Activated CD8-positive, alpha-beta memory T cell treated with anti-CD3 and anti-CD28 coated beads for 1 hour (primary cell): ENCODE measurements at places on chromosomes 3 and 15.

- DNase-seq = no peak
Observed at GRCh38 chr3:161915418-161915750, 418.8 kb downstream of the OTOL1 start.

- no peak for DNase-seq
Observed at GRCh38 chr3:122679882-122680474, 661 bp upstream of the PARP14 start.

- no peak for DNase-seq
Observed at GRCh38 chr3:53695324-53695690, 150.9 kb downstream of the CHDH start.

GRCh38 chr3:152780553-152780952, 54.4 kb upstream of the P2RY1 start:
- DNase-seq = no peak

DNA sequence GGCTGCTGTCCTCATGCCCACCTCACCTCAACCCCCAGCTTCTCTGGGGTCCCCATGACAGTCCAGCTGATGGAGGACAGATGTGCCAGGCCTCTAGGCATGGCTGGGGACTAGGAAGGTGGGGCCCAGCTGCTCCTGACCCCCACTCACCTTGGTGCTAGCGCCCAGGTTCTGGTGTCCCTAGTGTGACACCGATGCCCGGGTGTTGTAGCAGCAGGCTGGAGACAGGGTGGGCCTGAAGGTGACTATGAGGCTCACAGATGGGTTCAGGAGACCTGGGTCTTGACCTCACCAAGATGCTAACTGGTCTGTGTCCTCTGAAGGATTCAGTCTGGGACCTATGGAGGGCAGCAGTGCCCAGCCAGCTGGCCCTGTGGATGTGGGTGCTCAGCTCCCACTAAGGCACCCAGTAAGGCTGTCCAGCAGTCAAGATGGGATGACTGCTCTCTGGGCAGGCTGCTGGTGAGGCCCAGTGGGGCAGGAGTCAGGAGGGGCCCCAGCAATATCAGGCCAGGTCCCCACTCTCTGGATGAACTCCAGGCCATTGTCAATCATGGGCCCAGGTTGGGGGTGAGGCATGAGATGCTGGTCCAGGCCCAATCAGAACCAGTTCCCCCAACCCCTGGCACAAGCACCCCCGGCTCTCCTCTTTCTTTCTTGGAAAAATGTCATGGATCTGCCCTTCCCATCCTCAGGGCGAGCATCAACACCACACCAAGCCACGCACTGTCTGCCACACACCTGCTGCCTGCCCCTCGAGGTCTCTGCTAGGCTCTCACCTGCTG, 33.0 kb downstream of the ALDH1L1 start:
- DNase-seq = no peak

- DNase-seq = no peak
Observed at GRCh38 chr3:58299839-58300516, 6.1 kb upstream of the RPP14 start.

GRCh38 chr3:130539005-130539404, 22.0 kb downstream of the COL6A6 start:
- DNase-seq = no peak

- no peak for DNase-seq
Observed at GRCh38 chr15:79132770-79133169, 42.2 kb upstream of the RASGRF1 start.

DNA sequence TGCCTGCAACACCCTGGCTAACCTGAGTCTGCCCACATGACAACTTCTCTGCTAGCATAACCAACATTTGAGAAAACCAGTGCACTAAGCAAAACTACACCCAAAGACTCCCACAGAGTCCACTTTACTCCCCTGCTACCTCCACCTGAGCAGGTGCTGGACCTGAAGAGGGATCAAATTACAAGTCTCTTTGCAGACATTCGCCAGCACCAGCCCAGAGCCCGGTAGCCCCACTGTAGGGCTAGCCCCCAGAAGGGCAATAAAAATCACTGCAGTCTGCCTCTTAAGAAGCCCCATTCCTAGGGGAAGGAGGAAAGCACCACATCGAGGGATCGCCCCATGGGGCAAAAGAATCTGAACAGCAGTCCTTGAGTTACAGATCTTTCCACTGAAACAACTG, 472.2 kb downstream of the GRM7 start:
- DNase-seq = no peak

- DNase-seq = no peak
Observed at GRCh38 chr3:107062787-107063186, 314.5 kb upstream of the CCDC54 start.

GRCh38 chr15:40793216-40793989, 13.5 kb upstream of the ZFYVE19 start:
- DNase-seq = no peak

GRCh38 chr3:58776231-58776630, 109.7 kb upstream of the FAM3D start:
- DNase-seq = no peak

DNA sequence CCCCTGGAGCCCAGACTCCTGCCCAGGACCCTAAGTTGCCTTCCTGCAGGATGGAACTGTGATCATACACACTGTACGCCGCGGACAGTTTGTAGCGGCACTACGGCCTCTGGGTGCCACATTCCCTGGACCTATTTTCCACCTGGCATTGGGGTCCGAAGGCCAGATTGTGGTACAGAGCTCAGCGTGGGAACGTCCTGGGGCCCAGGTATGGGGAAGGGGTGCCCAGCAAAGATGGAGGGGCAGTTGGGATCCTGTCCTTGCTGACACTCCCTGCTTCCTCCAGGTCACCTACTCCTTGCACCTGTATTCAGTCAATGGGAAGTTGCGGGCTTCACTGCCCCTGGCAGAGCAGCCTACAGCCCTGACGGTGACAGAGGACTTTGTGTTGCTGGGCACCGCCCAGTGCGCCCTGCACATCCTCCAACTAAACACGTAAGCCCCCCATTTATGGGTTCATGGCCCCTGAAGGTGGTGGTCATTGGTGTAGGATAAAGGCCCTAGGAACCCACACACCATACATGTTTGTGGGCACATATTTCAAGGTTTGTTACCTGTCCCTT, 28.8 kb downstream of the NBEAL2 start:
- no peak for DNase-seq

DNA sequence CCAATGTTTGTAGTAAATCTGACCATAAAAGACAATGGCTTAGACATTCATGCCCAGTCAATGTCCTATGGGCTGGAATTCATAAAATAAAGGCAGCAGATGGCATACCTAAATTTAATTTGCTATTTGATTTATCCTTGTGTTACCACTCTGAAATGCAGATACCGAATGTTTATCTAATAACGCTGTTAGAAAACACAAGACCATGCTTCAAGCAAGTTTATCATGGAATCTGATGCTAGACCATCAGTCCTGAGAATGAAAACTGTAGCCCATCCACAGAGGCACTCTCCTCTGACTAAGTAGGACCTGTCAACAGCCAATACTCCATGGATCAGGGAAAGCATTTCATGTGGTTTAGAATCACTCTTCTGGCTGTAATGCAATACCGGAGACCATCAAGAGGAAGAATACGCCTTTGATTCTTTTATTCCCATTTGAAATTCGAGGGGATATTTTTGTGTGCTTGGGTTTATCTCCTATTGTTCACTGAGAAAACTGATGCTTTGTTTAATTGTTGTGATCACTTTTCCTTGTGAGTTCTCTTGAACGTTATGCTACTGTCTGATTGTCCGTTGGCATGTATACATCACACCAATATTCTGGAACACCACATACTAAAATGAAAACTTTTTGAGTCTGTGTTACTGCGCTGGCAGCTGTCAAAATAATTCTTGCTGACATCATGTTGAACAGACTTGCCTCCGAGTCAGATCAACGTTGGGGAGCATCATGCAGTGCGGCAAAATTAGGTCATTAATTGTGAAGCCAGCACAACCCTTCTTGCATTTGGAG, 12.1 kb upstream of the CPB1 start:
- DNase-seq = no peak

- DNase-seq = no peak
Observed at GRCh38 chr3:31804251-31805051, 176.6 kb downstream of the OSBPL10 start.

- no peak for DNase-seq
Observed at GRCh38 chr15:63752075-63752684, 81.6 kb downstream of the HERC1 start.

DNA sequence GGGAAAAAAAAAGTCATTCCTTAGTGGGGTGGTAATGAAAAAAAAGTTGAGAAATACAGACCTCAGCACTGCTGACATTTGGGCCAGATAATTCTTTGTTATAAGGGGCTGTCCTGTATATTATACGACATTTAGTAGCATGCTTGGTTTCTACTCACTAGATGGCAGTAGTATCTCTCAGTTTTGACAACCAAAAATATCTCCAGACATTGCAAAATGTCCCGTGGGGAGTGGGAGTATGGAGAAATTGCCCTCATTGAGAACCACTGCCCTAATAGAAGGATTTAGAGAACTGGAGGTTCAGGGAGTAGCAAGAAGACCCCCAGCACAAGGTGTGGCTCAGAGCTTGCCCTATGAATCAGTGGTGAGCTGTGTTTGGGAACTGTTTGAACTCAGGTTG, 28.6 kb upstream of the TEX264 start:
- DNase-seq = no peak

- DNase-seq = peak; percentile 39
Observed at GRCh38 chr15:71743861-71744382, 66.4 kb upstream of the NR2E3 start.

- DNase-seq = no peak
Observed at GRCh38 chr3:192933779-192934460, 16.3 kb upstream of the MB21D2 start.

- no peak for DNase-seq
Observed at GRCh38 chr15:29130951-29131839, 138.4 kb downstream of the NSMCE3 start.

DNA sequence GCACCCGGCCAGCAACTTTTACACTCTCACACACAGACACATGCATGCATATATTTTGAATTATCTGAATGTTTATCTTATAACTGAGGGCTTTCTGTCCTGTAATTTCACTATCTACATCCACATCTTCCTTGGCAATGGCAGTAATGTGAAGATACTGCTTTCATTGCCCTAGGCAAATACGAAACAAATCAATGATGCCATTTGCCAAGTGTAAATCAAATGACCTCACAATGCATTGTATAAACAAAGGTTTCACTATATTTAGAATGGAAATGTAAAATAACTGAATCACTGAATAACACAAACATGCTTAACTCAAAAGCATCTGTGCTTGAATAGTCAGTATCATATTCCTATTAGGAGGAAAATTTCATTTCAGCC, 455.6 kb downstream of the TBL1XR1 start:
- DNase-seq = no peak

DNA sequence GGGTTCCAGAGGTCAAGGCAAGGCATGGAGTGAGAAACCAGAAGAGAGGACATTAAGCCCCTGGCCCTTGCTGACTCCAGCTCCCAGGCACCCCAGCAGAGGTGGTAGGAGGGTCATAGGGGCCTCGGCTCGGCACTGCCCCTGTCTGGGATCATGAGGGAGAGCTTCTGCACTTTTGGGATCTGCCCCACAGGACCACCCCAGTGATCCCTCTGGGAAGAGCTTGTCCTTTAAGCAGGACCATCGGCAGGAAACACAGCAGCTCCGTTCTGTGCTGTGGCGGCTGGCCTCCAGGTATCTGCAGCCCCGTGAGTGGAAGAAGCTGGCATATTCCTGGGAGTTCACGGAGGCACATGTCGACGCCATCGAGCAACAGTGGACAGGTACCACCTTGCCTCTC, 35.5 kb downstream of the ANKDD1A start:
- no peak for DNase-seq

- no peak for DNase-seq
Observed at GRCh38 chr15:71588746-71589145, 221.6 kb upstream of the NR2E3 start.

- no peak for DNase-seq
Observed at GRCh38 chr3:72143322-72143721, 358.4 kb upstream of the PROK2 start.

DNA sequence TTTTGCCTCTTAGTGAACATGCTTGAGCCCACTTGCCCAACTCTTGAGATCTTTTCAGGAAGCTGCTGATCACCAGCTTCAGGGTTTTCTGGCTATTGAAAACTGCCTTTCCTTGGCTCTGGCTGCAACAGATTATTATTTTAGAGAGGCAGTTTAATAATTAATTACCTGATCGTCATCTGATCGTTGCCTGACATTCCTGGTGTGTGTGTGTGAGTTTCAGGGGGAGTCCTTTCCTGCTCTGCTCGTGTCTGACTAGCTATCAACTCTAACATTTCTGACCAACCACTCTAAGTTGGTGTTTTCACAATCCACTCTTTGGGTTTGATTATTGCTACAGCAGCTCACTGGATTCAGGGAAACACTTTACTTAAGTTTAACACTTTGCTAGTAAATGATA, 84.3 kb upstream of the SPATA16 start:
- DNase-seq = no peak

DNA sequence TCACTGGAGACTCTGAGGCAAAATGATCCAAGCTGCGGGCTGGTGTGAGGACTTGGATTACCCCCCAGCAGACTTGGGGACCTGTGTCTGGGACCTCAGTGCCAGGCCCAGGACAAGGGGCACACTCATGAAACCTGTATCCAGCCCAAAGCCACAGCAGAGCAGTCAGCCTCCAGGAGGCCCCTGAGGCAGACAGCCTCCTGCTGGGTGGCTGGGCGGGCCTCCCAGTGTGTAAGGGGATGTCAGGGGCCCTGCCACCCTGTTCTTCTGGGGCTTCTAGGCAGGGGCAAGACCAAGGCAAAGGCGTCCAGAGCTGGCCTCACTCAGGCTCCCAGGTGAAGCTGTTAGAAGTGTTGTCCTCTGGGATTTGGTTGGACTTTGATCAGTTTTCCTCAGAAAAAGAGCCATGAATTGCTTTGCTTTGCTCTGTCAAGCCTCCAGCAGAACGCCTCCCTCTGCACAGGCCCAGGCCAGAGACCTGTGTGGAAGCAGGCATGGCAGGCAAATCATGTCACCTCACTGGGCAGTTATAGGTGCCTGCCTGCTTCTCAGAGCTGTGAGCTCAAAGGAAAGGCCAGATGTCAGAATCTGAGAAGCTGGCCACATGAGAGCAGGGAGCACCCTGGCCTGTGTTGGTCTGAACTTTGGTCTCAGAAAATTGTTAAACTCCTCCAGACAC, 77.4 kb downstream of the SMAD6 start:
- DNase-seq = no peak

- no peak for DNase-seq
Observed at GRCh38 chr15:57335293-57335715, 41.0 kb upstream of the CGNL1 start.

GRCh38 chr3:100900671-100901335, 92.4 kb downstream of the ABI3BP start:
- DNase-seq = no peak

GRCh38 chr3:40828741-40829415, 304.1 kb downstream of the ZNF621 start:
- DNase-seq = no peak
